ENCODE measurements at places on chromosomes 12 and 14.

DNA sequence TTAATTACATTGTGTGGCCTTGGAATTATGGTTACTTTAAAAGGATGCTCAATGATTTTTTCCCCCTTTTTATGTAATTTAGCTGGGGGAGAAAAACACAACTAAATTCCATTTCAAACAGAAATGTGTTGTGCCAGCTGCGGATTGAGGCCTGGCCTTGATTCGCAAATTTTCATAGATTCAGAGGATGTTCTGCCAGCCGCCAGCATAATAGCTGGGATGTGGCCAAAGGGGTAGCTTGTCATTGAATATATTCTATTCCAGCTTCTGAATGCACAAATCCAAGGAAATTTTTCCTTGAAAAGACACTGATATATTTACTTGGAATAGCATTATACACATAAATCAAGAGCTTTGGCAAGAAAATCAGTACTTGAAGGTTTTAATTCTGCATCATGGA lies 43.7 kb downstream of the TRHDE start:
- DNase-seq: no peak

DNA sequence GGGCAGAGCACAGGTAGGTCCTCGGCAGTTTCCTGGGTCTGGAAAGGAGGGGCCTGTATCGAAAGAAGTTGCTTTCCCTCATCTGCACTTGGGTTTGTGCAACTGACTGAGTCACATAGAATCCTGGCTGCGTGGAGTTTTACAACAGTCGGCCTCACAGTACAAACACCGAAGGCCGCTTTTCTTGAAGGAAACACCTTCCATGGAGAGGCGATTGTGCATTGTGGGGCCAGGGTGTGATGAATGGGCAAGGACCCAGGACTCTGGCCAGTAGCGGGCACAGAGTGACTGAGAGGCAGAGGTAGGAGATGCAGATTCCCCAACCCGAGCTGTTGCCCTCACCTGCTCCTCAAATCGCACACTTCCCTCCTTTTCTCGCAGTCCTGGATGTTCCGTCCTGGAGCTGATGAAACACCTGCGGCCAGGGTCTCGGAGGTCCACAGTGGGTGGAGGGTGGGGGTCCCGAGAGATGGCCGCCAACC lies 7.7 kb downstream of the CCND2 start:
- DNase-seq: no peak

- DNase-seq: no peak
Observed at GRCh38 chr12:12975322-12976077, 23.5 kb upstream of the GPRC5D start.

GRCh38 chr12:24798335-24798734 lies 150.6 kb downstream of the BCAT1 start:
- no peak for DNase-seq

DNA sequence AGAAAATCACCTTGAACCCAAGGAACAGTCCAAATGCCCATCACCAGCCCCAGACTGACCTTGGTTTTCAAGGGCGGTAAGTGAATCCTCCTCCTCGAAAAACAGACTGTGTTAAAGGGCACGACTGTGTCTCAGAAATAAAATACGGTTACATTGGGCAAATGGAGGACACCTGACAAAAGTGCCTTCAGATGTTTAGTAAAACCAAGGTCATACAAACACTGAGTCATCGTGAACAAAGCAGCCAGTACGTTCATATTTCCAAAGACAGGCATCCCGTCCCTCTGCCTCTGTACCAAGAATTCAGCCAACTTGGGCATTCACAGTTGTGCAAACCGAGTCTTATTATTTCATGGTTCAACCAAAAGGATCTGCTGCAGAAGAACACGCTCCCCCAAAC lies 25.9 kb downstream of the FOXN3 start:
- DNase-seq: no peak

DNA sequence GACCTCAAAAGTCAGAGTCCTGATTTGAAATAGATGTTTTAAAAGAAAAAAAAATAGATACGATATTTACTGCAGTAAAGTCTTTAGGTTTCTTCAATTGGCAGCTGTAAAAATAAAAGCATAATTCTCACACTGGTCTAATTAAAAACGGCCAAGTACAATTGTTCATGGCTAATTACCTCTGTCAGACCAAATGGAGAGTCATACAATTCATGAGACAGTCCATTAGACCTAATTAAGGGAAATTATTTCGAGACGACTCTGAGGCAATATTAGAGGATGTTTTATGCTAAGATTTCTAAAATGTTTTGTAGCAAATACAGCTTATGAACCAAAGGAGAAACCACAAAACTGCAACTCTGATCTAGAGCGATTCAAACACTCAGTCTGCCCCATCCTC lies 131.3 kb downstream of the PHLDA1 start:
- peak; percentile 47 for DNase-seq

GRCh38 chr14:85426068-85426935 lies 103.6 kb upstream of the FLRT2 start:
- DNase-seq: no peak

GRCh38 chr12:6199531-6200255 lies 507 bp upstream of the CD9 start:
- DNase-seq: no peak

GRCh38 chr12:9868311-9868801 lies 798 bp downstream of the CLEC2B start:
- DNase-seq: no peak

DNA sequence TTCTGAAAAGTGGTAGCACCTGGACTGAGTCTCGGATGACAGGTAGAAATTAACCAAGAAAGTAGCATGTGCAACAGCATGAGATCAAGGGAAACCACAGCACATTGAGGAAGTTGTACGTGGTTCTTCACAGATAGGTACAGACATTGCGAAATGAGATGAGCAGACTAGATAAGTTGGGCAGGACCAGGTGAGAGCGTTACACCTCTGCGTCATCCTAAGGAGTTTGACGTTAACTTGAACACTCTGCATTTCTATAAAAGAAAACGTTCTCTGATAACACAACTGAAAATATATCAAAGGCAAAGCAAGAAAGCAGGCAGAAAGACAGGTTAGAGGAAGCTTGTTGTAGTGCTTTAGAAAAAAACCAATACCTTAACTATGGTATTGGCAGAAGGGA lies 98.5 kb upstream of the RASSF8 start:
- no peak for DNase-seq

DNA sequence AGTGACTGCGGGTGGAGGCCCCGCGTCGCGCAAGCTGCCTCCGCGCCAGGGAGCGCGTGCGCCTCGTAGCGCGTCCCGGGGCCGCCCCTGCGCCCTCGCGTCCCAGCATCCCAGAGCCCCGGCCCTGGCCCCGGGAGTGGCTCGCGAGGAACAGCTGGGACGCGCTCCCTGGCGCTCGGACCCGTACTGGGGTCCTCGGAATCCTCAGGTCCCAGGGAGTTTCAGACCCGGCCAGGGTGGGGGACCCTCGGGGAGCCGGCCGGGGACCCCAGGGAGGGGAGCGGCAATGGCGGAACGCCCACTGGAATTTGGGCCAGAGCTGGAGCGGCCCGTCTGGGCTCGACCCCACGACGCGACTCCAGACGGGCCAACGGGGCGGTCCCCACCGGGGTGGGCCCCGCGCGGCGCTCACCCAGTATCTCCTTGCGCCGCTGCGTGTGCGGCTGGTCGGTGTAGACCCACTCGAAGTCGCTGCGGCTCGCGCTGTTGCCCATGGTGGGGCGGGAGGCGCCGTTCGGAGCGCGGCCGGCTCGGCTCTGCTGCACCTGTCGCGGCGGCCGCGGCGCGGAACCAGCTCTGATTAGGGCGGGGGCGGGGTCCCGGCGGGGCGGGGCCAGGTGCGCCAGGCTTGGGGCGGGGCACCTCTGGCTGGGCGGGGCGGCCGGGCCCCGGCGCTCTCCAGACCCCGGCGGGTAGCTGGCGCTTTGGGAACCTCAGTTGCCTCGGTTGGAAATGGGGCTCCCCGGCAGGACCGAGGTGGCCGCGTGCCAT lies at the start of gene DEGS2:
TSS of gene DEGS2 (minus strand) at position 552 of the 771 bp plus-strand sequence. CDS start at position 494, 58 bp downstream.
- DNase-seq: peak; percentile 55

- no peak for DNase-seq
Observed at GRCh38 chr12:49698619-49699545, 8.3 kb downstream of the FMNL3 start.

DNA sequence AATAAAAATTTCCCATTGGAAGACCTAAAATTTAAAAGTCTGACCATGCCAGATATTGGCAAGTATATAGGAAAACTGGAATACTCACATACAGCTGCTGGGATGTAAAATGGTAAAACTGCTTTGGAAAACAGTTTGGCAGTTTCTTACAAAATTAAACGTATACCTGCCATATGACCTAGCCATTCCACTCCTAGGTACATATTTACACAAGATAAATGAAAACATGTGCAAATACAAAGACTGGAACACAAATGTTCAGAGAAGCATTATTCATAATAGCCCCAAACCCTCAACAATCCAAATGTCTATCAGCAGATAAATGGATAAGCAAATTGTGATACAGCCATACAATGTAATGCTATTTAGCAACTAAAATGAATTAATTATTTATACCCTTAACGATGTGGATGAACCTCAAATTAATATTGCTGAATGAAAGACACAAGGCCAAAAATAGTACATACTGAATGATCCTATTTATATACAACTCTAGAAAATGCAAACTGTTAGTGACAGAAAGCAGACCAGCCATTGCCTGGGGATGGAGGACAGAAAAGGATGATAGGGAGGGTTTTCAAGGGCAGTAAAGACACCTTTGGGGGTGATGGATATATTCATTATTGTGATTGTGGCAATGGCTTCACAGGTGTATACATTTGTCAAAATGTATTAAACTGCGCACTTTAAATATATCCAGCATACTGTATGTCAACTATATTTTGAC lies 21.3 kb upstream of the TCP11L2 start:
- DNase-seq: no peak

GRCh38 chr14:77306851-77307496 lies 13.7 kb downstream of the POMT2 start:
- no peak for DNase-seq

GRCh38 chr14:74616507-74616906 lies 4.5 kb upstream of the LTBP2 start:
- DNase-seq: no peak

DNA sequence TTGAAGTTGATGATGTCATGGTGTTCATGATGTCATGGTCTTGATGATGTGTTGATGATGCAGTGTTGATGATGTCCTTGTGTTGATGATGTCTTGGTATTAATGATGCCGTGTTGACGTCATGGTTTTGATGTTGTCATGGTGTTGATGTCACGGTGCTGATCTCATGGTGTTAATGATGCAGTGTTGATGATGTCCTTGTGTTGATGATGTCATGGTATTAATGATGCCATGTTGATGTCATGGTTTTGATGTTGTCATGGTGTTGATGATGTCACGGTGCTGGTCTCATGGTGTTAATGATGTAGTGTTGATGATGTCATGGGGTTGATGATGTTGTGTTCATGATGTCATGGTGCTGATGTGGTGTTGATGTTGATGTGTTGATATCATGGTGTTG lies 48.0 kb upstream of the RIMBP2 start:
- DNase-seq: no peak

- no peak for DNase-seq
Observed at GRCh38 chr12:29695026-29695425, 88.7 kb downstream of the TMTC1 start.

DNA sequence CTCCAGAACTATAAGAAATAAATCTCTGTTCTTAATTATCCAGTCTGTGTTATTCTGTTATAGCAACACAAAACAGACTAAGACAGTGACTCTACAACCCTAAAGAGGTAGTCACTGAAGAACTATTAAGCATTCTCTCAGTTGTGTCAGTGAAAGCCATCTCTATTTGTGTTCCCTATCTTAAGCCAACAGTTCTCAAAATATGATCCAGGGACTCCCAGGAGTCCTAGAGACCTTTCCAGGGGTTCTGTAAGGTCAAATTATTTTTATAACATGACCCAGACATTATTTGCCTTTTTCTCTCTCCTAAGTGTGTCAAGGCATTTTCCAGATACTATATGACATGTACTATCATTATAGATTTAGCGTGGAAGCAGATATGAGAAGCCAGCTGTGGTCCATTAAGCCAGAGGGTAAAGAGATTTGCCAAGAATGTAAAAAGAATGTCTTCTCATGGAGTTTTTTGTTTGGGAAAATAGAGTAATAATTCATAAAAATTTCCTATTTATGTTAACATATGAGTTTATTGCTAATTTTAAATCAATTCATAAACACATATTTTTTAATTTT lies 315.8 kb downstream of the RGS6 start:
- no peak for DNase-seq

GRCh38 chr12:88904705-88905104 lies 324.4 kb upstream of the KITLG start:
- DNase-seq: no peak

DNA sequence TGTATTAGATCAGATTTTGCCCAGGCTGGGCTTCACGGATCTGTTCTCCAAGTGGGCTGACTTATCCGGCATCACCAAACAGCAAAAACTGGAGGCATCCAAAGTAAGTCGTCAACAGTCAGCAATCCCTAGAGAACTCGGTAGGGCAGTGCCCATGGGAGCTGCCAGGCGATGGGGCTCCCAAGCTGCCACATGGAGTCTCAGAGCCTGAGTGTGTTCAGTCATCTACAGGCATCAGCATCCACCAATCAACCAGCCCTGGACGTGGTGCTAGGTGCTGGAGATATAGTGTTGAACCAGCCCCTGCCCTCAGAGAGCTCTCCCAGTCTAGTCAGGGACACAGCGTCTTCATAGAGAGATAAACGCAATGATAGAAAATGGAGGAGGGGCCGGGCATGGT lies 6.9 kb downstream of the SERPINA4 start:
- no peak for DNase-seq

DNA sequence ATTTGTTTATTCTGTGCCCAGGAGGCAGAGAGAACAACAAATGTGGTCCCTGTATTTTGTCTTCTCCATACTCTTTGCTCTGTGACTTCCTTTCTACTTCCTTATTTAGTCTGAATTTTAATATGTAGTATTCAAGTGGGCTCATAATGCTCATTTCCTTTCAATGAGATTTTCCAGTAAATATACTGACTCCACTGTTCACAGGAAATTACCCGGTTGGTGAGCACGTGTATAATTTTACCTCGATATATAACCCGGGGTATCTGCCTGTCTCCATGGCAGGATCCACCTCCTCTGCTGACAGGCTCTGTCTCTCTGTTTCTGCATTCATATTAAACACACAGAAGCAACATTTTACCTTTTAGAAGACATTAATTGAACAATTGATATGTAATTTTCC lies 166.0 kb downstream of the SLC38A4 start:
- no peak for DNase-seq

DNA sequence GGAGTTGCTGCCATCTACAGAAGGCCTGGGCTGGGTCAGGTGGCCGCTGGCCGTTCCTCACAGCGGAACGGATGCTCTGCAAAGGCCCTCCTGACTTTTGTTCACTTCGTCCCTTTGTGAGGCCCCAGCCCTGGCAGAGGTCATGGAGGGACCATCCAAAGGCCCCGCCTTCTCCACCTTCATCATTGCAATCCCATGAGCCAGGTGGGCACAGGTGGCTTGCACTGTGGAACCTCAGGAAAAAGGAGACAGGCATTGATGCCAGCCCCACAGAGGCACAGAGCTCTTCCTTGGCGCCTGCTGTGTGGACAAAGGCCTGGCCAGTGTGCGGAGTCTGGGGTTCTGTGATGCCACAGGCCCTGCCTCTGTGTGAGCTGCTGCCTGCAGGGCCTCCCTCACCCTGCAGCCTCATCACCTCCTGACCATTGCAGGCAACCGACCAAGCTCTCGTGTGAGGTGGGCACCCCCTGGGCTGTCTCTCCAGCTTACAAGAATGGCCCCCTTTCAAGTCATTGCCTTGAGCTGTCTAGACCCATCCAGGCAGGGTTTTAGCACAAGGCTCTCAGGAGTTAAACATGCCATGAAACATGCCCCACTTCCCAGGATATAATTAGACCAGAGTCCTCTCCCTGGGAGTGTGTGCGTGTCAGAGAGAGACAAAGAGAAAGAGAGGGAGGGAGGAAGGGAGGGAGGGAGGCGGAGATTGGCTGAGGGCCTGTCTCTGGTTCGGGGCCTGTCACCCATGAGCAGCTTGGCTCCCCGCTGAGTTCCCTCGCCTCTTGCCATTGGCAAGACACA lies 19.3 kb downstream of the NFKBIA start:
- DNase-seq: peak; percentile 10
